ENCODE measurements at places on chromosomes 7 and 10.

DNA sequence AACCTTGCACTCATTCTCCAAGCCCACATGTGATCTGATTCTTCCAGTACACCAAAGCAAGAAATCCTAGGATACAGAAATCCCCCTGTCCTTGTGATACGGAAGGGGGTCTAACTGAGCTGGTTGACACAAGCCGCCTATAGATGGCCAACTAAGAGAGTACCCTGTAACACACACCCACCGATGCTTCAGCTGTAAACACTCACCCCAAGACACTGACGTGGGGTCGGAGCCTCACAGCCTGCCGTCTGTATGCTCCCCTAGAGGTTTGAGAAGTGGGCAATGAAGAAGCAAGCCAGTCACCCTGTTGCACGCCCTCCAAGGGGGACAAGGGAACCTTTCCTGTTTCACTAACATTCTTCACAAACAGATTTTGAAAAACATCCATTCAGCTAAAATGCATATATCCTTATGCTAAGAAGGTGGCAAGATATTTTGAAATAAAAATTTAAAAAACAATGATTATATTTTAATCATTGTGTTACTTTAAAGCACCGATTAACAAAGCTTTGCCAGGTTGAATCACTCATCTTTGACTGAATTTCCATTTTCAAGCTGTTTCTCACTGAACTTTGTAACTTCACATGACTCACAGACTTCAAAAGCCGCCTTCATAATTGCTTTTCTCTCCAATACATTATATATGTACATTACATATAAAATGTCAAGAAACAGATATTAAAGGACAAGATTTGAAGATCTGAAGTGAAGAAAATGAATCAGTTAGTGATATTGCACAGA, 329.3 kb downstream of the ARL4A start:
- no peak for DNase-seq

DNA sequence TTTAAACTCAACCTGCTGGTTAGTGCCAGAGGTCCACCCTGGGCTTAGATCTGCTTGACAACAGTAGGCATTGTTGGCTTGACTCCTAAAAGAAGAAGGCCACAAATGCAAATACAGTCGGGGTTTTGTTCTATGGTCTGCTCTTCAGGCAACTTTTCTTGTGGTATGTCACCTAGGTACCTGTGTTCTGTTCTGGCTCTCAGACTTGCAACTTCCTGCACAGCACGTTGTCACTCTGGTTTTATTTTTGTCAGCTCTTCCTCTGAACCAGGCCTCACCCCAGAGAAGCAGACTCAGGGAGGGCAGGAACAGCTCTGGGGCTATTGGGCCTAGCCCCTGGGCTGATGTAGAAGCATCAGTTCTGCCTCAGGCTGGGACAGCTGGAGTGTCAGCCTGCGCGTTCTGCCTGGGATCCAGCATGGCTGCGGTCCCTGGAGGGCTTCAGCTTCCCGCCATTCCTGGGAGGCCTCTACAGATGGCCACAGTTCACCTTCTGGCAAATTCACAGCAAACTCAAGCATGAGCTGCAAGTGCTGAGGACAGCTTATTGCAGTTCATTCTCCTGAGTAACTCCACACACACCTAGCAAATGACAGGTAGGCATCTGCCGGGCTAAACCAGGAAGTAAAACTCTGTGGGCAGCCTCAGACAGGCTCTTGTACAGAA, 11.0 kb upstream of the PDCD4 start:
- no peak for DNase-seq

DNA sequence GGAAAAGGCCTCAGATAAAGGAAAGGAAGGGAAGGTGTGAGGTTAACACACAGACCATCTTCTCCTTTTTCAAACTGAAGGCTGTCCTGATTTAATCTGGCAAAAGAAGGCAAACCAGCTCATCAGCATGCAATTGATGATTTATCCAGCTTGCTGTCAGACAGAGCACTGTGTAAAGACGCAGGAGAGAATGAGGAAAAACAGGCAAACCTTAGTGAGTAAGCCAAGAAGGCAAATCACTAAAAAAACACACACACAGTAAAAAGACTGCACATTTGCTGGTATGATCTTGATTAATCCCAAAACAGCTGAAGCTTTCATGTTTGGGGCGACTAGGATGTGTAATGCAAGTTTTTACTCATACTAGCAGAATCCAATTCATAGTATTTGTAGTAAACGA, 65.8 kb upstream of the SKAP2 start:
- DNase-seq, result no peak

GRCh38 chr7:78587443-78588044, 789.0 kb downstream of the PHTF2 start:
- no peak for DNase-seq

DNA sequence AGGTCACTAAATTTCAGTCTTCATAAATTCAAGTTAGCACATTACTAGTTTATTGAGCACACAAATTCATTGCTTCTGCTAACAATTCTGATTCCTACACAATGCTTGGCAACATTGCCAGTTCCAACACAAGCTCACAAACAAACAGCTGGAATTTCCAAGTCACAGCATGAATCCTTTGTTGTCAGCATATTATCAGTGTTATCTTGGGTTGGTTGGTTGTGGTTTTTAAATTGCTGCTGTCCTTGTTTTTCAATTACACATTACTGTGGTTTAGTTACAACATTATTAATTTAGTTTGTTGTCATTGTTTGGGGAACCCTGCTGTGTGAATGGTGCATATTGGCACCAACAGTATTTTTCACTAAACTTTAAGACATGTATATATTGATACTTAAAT, 86.0 kb upstream of the ARID5B start:
- no peak for DNase-seq

DNA sequence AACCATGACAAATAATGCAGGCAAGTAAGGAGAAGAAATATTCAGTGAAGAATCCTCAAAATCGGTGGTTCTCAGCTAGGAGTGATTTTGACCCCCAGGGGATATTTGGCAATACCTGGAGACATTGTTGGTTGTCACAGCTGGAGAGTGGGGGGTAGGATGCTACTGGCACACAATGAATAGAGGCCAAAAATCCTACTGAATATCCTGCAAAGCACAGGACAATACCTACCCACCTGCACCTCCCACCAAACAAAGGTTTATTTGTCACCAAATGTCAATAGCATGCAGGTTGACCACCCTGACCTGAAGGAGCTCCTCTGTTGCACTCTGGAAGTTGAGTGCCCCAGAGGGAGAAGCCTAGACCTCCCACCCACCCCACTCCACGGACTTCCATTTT, 1028.6 kb downstream of the CNTNAP2 start:
- no peak for DNase-seq

GRCh38 chr7:135102372-135102771, 45.5 kb upstream of the TMEM140 start:
- DNase-seq, result no peak

DNA sequence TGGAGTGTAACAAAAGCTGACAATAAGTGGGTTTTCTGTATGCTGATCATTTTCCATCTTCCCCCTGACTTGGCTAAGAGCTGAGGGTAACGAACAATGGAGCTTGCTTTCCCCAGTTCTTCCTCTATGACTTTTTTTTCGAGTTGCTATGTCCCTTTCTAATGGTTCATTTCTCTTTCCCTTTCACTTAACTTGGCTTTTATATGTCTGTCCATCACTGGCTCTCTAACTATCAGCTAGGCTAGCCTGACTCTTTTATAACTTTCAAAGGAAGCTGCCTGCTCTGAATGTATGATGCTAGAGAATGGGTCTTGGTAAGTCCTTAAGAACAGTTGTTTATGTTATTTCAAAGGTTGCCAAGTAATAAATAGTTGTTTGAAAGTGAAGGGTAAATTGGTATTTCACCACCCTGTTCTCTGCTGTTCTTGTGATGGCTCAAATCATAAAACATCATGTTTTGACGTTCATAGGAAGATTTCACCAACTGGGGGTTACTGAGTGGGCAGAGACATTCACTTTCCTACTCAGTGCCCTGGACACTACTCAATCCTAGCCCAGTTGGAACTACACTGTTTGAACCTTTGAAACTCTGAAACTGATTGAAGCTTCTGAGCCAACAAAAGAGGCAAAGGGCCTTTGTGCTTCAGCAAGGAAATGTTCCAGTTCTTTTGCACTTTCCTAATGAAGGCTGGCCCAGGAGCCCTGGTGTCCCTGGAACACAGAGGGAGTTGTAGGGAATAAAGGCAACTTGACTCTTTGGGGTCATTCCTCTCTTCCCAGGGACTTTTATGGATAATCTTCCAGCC, 85.4 kb upstream of the PHYHIPL start:
- DNase-seq, result no peak

- DNase-seq, result peak; percentile 39
Observed at GRCh38 chr7:30348083-30348560, 63.7 kb downstream of the ZNRF2 start.

DNA sequence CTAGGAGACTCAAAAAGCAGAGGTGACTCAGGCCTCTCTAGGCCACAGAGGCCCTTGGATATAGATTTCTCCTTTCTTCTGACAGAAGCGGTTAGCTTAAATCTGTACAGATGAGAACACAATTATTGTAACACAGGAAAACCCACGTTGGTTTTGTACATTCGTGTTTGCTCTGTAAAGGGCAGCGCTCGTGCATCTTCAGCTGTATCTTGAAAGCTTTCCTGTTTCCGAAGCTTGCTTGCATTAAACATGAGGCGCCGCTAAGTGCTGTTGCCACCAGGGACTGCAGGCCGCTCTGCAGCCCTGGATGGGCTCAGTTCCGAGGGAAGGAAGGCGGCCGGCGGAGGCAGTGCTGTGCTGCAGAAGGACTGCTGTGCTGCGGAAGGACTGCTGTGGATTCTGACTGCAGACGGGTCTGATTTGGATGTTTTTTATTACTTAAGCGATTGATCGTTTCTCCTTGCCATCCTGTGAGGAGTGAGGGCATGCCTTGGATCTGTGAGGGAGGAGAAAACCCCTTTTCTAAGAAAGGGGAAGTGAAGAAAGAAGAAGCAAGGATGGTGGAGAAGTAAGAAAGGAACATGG, 53.3 kb downstream of the FHIP2A start:
- DNase-seq, result peak; percentile 52

DNA sequence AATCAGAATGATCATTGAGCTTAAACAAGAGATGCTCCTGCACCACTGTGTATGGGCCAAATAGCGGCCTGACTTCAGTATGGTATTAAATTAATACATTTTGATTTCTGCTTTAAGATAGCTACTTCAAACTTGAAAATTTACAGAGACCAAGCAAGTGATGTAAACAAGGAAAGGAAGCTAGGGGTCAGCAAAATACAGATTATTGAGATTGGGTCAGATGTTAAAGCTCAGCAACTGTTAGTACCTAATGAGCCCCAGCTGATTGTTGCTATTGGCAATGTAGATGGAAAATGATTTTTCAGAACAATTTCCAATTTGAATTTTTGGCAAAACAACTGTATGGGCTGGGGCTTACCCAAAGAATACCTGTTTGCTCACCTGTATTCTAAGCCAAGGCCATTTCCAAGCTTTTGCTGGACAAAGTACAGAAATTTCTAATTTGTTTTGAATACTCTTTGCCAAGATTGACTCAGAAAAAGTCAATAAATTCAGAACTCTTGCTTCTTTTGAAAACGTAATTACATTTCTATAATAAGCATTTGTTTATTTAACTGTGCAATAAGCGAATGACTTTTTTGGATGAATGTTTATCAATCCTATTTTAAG, 23.0 kb upstream of the DLD start:
- no peak for DNase-seq

DNA sequence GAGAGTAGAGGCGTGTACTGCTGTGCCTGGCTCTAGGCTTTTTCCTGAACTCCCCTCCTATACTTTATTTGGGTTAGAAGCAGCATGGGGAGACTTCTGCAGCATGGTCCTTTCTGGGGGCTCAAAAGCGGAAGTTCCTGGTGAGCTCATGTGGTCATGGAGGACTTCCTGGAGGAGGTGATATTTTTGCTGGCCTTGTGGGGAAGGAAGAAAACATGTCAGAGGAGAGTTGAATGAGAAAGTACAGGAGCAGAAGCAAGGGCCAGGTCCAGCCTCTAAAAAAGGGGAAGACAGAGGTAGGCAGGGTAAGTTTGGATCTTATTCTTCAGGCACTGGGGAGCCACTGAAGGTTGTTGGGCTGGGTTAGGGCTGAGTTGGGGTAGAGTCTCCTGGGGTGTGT, 45.5 kb downstream of the CASTOR2 start:
- DNase-seq, result no peak

GRCh38 chr7:157739650-157740049, 402.8 kb downstream of the DNAJB6 start:
- DNase-seq, result no peak

DNA sequence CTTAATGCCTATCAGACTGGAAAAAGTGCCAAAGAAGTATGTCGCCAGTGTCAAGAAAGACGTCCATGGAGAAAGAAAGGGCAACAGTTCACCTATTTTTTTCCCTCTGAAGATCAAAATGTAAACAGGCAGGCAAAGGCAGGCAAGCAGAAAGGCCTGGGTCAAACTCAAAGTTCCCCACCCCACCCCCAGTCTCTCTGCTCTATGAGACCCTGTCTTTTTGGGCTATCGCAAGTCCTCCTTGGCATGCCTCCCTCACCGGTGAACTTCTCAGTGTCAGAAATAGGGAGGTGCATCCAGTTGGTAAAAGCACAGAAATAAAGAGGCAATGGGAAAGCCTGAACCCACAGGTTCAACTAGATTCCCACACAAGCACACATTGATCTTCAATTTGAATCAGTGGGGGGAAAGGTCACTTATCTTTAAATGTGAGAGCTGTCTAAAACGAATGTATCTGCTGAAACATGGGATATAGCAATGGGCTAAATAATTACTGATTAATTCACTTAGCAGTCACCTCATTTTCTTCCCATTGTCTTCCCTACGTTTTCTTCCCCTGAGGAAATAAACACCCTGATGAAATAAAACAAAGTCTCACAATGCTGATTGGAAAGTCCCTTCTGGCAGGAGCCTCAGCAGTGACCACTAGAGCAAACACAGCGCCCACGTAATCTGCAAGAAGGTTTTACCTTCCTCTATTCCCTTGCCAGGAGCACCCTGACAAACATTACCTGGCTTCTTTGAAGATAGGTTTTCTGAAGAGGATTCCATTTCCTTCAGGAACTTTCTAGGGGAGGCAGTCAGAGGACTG, 31.1 kb downstream of the JAZF1 start:
- DNase-seq, result no peak

GRCh38 chr7:129702316-129702715, 90.8 kb downstream of the NRF1 start:
- DNase-seq, result no peak

DNA sequence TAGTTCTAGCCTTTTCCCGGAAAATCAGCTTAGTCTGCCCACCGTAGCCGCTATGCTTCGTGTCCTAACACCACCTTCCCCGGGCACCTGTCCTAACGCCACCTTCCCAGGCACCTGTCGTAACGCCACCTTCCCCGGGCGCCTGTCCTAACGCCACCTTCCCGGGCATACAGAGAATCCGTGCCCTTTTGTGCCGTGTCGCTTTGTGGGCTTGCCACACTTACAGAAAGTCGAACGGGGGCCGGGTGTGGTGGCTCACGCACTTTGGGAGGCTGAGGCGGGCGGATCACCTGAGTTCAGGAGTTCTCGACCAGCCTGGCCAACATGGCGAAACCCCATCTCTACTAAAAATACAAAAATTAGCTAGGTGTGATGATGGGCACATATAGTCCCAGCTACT, 73.6 kb upstream of the DNAJB6 start:
- no peak for DNase-seq

DNA sequence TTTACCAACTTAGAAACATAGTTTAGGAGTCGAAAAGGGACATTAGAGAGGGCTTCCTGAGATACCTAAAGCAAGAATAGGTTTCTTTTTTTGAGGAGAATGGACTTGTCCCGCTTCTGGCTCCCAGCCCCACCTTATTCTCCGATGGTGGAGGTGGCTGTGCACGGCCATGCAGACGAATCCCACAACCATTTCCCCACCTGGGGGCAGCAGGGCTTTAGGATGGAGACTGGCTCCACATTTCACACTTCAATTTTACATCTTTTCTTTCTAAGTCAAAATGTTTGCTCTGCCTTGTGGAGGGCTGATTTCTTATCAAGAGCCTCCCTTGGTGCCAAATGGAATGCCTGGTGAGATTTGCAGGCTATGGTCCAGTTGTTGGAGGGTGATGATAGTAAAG, 118.5 kb downstream of the GLRX3 start:
- no peak for DNase-seq
